T-helper 17 cell (primary cell): ENCODE measurements at places on chromosomes 16 and 17.

DNA sequence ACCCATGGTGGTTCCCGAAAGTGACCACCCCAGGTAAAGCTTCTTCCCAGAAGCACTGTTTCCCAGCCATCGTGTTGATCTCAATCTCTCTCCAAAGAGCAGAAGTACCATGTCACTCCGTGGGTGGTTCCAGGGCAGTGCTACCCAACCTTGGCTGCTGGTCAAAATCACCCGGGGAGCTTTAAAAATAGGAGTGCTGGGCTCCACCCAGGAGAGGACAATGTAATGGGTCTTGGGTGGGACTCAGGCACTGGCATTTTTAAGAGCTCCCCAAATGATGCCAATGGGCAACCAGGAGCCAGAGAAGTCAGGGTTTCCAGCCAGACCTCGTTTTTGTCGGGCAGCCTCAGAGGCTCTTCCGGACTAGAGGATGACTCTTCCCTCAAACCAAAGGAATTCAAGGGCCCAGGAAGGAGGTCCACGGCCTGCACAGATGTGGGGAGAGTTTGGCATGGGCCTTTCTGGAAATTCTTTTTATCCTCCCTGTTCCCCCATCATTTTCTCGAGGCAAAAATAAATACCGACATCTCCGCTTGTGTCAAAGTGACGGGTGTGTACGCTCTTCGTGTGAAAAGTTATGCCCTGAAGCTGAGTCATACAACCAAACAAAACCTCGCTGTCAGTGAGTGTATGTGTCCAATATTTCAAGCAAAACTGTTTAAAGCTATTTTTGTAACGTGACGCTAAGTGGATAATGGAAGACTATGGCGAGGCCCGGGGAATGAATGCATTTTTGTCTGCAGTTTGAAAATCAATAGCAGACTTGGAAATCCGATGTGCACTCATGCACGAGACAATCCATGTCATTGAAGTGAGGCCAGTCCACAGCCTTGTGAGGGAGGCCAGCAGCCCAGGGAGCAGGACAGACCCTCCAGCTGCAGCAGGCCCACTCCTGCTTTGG lies 364.1 kb downstream of the FOXL1 start:
- no peak for DNase-seq

DNA sequence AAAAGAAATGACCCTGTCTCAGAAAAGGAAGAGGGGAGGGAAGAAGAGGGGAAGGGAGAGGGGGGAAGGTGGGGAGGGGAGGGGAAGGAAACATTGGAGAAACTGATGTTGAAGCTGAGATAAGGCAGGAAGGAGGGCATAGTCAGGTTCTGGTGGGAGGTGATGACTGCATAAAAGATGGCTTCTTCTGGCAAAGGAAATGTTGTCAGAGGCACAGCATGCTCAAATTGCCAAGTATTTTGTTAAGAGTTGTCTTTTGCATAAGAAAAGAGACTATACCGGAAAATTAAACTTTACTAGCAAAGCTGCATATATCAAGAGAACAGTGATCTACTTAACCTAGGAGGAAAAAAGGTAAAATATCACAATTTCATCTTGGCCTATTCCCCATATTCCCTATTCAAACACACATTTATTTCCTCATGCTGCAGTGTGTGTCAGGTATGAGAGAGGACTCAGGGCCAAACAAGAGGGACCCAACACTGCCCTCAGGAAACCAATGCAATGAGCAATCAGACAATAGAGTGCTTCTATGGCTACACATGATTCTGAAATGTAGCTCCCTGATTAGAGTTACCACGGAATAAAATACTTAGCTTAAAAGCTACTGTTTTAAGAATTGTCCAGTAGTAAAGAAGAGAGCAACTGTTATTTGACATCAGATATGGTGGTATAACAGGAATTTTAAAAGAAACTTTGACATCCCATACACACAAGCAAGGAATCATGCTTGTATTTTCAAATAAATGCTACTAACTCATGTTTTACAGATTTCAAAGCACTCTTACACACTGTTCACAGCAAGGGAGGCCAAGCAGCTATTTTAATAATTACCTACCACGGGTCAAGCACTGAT lies 80.9 kb downstream of the PARN start:
- DNase-seq, result no peak

DNA sequence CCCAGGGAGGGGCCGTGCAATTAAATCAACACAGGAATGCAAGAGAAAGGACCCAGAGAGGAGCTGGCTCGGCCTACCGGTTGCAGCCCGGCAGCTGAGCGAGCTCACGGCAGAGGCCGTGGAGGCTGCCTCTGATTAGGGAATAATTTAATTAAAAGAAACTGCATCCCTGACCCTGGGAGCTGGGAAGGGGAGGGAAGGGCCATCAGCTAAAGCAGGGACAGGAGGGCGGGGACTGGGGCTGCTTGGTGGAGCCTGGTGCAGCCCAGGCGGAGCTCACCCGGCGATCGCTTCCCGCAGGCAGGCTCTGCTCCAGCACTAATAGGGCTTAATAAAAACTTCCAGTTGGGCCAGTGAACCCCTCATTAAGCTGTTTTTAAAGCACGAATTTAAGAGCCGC lies 43.4 kb downstream of the LMF1 start:
- DNase-seq, result no peak

DNA sequence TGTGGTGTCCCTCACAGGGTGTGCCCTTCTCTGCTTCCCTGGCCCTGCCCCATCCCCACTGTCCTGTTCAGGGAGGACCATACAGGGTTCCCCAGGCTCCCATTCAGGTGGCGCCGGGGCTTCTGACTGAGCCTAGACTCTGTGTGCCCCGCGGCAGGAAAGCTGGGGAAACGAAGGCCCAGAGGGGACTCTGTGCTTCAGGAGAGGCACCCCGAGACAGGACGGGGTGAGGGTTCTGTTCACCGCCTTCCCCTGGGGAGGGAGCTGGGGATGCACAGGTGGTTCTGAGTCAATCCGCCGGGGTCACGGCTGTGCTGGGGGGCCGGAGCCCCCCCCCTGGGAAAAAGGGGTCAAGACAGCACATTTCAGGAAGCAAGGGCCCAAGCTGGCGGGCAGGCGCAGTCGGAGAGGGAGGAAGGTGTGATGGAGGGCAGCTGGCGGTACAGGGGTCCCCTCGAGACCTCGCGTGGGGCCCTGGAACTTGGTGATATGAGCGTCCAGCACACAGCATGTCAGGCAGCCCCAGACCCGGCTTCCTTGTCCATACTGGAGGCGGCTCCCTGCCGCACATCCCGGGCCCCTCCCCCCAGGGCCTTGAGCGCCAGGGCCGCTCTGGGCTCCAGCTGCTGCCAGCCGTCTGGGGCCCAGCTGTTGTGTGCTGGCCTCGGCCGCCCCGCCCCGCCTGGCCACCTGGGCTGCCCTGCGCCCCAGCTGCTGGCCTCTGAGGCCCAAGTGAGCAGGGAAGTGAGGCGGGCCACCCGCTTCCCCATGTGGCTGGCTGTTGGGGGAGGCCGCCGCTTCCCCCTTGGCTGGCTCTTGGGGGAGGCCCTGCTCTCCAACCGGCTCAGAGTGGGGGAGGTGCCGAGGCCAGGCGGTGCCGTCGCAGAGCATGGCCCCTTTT lies 5.6 kb upstream of the NOTUM start:
- DNase-seq, result no peak

- DNase-seq, result no peak
Measured at GRCh38 chr17:2071455-2072281, 16.8 kb downstream of the HIC1 start.

GRCh38 chr16:2246301-2246885 lies 5.0 kb downstream of the ECI1 start:
- no peak for DNase-seq

- DNase-seq, result no peak
Measured at GRCh38 chr17:48746916-48747444, 18.4 kb upstream of the HOXB13 start.

- no peak for DNase-seq
Measured at GRCh38 chr16:67661101-67661761, 471 bp downstream of the PARD6A start.

- DNase-seq, result peak; percentile 14
Measured at GRCh38 chr16:70018254-70018653, 67.1 kb downstream of the CLEC18A start.

GRCh38 chr16:28207399-28207798 lies 4.4 kb downstream of the XPO6 start:
- DNase-seq, result no peak

DNA sequence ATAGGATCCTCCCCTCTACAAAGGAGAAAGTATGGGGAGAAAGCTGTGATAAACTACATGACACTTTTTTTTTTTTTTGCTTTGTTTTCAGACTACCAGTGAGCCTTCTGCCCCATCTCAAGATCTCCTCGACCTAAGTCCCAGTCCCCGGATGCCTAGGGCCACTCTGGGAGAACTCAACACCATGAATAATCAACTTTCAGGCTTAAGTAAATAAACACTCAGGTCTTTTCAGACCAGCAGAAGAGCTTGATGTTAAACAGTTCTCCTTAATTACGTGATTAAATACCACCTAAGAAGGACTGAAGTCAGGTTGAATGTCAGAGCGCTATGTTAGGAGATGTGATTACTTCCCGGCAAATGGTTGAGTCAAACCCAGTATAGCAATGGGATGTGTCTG lies 31.4 kb downstream of the COX11 start:
- DNase-seq, result no peak
